ENCODE measurements at places on chromosomes 7 and 10. TPM values are rescaled to one million over a fixed set of nuclear protein-coding genes. Genes with fewer than 3 reads are reported as not detected.

NRBF2 gene
- 15.4 TPM for total RNA-seq

FKBP6 gene
- not detected for total RNA-seq

GDF2 gene
- not detected for total RNA-seq

ICA1 gene
- total RNA-seq = 9.4 TPM

OR2A5 gene
- not detected for total RNA-seq

LRRC17 gene
- 11.1 TPM for total RNA-seq

GRID1 gene
- total RNA-seq = 4.4 TPM

LLCFC1 gene
- not detected for total RNA-seq

LHFPL3 gene
- not detected for total RNA-seq

MBL2 gene
- total RNA-seq = not detected

PNLIPRP1 gene
- 1.1 TPM for total RNA-seq

CFAP69 gene
- 11.4 TPM for total RNA-seq

FEZF1 gene
- not detected for total RNA-seq

SPACDR gene
- total RNA-seq = 0.62 TPM

HECTD2 gene
- total RNA-seq = 17.8 TPM

TMEM209 gene
- 12.8 TPM for total RNA-seq

TSPAN15 gene
- total RNA-seq = 44.6 TPM

SPDYE16 gene
- total RNA-seq = 0.10 TPM

HOGA1 gene
- total RNA-seq = 4.1 TPM

HKDC1 gene
- 0.09 TPM for total RNA-seq

GBX1 gene
- total RNA-seq = not detected

FOXP2 gene
- 10.0 TPM for total RNA-seq

EVX1 gene
- not detected for total RNA-seq

BMPR1A gene
- 75.8 TPM for total RNA-seq

CALCR gene
- total RNA-seq = not detected

HOXA13 gene
- total RNA-seq = not detected

ABCB1 gene
- total RNA-seq = 4.1 TPM

SFRP4 gene
- total RNA-seq = 56.7 TPM

VWC2 gene
- 0.60 TPM for total RNA-seq

PIK3CG gene
- total RNA-seq = 4.7 TPM

LIPM gene
- total RNA-seq = not detected

OR6B1 gene
- total RNA-seq = not detected

NDUFA5 gene
- 85.7 TPM for total RNA-seq

PDZD7 gene
- total RNA-seq = 0.83 TPM

ADK gene
- 21.2 TPM for total RNA-seq

DUS4L gene
- total RNA-seq = 6.6 TPM

CUEDC2 gene
- total RNA-seq = 35.7 TPM

TLX1 gene
- not detected for total RNA-seq

C10orf67 gene
- not detected for total RNA-seq

PCDH15 gene
- 0.33 TPM for total RNA-seq

PTPRZ1 gene
- total RNA-seq = 2.0 TPM
